Stimulated activated CD8-positive, alpha-beta memory T cell treated with anti-CD3 and anti-CD28 coated beads, Interleukin-2, amount 100 ng/mL, for 1 hour (primary cell): ENCODE measurements at places on chromosomes 12 and 14.

DNA sequence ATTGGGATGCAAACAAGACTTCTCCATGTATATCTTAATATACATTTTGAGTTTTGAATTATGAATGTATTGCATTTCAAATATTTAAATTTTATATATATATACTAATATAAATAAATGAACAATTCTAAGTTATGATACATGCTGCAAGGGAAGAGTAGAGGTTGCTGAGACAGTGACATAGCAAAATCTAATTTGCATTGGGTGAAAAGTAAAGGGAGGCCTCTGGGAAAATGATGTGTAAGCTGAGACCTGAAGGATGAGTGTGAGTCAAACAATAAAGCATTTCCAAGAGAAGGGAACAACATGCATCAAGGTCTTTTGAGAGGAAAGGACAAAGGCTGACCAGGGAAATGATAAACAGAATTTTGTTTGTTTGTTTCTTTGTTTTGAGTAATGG is 62.9 kb upstream of the PTPRQ start:
- DNase-seq = no peak

DNA sequence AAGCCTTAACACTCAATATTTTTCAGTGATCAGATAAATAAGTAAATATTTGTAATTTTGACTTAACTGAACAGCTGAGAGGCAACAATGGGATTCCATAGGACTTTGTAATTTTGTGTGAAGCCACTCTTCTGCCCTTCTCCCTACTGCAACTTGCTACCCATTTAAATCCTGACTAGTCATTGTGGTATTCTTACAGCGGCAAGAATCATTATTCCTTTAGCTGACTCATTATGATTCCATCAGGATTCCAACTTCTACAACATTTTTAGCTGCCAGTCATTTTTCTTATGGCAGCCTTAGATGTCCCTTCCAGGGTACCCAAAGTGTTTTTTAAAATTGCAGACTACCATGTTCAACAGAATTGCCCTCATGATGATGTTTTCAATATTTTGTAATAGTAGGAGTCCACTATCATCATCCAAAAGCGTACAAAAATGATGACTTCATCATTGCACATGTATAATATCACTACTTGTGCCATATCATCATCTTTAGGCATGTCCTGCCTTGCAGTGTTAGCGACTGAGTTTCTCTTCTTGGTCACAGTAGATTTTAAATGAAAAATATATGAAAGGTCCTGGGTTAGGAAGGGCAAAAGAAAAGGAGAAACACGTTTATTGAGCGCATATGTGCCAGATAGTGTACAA is 5.1 kb upstream of the MAGOHB start:
- no peak for DNase-seq

GRCh38 chr12:86683568-86684304 is 427.5 kb upstream of the MGAT4C start:
- DNase-seq = no peak

GRCh38 chr12:2378835-2379330 is 326.1 kb downstream of the CACNA1C start:
- no peak for DNase-seq

GRCh38 chr12:26773313-26774104 is 59.5 kb downstream of the ITPR2 start:
- no peak for DNase-seq

GRCh38 chr12:93060666-93061472 is 131.8 kb upstream of the EEA1 start:
- no peak for DNase-seq

GRCh38 chr12:53381731-53382630 is 2.0 kb downstream of the SP1 start:
- DNase-seq = no peak

DNA sequence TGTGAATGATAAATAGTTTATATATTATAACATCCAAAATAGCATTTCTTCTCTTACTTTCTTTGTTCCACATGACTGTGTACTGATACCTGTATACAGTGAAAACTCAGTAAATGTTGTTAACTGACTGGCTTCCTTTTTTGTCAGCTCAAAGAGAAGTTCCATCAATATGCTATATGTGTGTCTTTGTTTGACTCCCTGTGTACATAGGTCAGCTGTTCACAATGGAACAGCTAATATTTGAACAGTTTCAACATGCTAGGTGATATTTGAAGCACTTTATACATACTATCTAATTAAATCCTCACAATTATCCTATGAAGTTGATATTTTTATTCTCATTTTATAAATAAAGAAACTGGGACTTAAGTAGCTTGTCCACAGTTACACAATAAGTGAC is 15.3 kb upstream of the KICS2 start:
- DNase-seq = no peak

DNA sequence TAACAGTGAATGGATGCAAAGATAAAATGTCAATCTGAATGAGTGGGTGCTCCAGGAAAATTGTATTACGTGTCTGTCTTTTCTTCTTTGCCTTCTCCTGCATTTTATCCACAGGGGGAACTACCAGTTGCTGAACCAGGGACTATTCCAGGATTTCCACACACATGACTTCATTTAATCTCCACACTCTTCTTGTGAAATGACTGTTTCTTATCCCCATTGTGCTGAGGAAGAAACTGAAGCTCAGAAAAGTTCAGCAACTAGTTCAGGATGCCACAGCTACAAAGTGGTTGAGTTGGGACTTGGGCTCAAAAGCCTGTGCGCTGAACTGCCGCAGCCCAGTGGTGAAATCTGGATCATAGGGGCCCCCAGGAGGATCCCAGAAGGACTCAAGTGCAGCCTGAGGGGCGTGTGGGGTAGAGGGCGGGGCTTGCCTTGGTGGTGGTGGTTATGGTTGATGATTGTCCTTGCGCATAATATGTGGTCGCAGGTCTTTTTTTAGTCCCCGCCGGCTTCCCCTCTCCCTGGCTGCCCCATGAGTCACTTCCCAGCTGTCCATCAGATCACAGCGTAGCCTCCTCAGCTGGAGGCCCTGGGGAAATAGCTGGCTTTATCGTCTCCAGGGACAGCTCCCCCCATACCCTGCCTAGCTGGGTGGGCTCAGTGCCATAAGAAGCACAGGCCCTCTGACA is 235.2 kb upstream of the CRY1 start:
- DNase-seq = no peak
